AG20443 (cell line): ENCODE measurements at places on chromosomes 3 and 15.

DNA sequence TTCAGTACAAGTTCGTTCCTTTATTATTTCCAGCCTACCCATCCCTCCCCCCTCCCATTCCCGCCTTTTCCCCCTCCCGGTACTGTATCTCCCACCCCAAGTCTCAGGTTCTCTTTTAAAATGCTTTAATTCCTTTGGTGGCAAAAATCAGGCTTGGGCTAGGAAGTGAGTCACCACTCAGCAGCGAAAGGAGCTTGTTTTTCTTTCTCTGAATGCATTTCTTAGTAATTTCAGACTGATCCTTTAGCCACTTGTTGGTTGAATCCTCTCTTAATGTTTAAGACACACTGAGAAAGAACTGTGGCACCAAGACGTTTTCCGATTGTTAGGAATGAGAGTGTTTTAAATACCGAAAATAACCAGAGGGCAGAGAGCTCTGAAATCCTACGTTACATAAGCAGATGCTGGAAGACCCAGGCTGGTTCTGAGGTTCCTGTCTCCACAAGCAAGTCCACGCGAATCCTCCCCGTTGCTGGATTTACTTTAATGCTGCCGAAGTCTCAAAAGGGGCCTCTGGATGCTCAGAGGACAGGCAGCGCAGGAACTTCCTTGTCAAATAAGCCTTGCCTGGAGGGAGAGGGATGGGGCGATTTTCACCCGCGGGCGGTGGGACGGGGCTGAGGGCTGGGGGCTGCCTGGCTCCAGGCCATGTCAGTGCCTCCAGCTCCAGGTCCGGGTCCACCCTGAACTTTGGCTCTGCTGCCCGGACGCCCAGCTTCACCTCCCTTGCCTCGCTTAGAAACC, 854 bp upstream of the COL8A1 start:
- DNase-seq = peak; percentile 39

DNA sequence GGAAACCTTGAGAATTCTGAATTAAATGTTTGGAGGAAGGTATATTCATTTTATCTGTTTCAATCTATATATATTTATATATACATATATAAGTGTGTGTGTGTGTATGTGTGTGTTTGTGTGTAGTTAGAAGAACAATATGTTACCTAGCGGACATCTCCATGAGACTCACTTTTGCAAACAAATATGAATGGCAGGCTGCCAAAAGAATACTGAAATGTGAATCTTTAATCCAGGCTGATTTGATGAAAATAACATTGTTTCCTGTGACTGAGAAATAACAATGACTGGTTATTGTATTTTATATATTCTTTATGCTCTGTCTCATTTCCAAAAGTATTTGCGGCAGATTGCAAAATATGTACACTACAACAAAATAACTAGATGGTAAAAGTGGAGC, 255.5 kb upstream of the TGFBR2 start:
- DNase-seq = no peak

DNA sequence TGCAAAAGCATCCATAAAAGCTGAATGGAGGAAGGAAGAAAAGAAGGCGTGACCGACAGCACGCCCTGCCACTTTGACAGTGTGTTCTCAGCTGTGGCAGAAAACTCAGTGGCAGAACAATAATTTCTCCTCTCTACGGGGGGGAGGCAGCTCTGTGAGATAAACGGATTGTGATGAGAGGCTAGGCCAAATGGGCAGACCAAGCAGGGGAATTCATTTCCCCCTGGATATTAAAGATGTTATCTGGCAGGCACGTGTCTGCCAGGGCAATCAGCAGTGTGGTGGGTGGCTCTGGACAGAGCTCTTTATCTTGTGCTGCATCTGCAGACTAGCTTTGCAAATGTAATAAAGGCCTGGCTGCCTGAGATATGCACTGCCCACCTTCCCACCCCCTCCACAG, 1.9 kb upstream of the RMDN3 start:
- DNase-seq = no peak

DNA sequence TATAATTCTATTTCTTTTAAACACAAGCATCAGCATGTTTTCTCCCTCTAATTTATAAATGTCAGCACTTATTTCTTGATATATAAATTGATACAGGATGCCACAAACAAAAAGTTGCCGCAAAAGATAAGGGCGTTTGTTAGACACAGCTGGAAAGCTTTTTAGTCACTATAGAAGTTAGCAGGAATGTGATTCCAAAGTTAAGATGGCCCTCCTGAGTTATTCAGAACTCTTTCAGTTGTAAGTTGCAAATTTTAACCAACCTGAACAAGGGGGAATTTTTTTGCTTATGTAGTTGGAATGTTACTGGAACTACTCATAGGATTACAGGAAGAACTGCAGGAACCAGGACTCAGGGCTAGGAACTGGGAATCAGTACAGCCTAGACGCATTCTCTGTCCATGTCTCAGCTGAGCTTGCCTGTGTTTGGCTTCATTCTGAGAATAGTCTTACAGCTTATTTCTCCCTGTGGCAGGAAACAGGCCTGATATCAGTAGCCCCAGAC, 166.3 kb downstream of the VGLL4 start:
- peak; percentile 75 for DNase-seq

GRCh38 chr3:158859362-158859761, 57.5 kb downstream of the MFSD1 start:
- DNase-seq = no peak

GRCh38 chr15:90807786-90808086, 60.7 kb upstream of the FURIN start:
- no peak for DNase-seq

DNA sequence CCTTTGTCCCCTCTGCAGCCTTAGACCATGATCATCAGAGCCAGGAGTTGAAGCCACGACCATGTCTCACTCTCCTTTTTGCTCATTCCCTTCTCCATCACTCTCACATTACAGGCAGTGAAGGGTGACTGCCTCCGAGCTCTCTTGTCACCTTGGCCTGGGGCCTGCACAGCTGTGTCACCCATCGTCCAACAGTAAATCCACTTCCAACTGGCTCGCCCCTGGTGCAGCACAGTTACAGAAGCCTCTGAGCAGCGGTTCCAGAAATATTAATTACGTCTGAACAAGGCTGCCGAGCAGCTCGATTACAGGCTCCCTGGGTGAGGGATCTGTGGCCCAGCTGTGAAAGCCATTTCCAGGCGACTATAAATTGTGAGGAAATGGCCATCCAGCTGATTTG, 528.2 kb downstream of the NR2F2 start:
- no peak for DNase-seq

DNA sequence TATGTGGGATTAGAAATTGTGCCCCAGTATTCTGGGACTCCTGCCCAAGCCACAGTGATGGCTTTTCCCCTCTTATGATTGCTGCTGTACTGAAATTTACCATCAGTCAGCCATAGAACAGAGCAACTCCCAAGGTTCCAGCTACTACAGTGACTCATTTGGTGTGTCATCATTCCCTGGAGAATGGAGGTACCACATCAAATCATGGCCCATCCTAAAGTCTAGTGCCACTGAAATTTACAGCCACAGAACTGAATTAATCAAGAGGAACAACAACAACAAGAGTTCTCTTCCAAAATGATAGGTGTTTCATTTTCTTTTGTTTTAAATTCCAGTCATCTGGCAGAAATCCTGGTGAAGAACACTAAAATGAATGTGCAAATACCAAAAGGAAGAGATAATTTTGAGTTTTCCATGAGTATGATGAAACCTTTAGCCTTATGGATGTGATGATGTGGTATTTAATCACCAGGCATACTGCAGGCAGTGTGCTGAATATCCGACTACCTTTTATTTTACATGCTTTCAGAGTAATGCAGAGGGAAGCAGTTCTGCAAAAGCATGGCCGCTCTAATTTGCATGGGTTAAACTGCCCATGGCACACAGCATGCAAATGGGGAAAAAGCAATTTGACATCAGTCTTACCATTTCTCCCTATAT, 75.6 kb upstream of the SLC2A2 start:
- DNase-seq = peak; percentile 71

DNA sequence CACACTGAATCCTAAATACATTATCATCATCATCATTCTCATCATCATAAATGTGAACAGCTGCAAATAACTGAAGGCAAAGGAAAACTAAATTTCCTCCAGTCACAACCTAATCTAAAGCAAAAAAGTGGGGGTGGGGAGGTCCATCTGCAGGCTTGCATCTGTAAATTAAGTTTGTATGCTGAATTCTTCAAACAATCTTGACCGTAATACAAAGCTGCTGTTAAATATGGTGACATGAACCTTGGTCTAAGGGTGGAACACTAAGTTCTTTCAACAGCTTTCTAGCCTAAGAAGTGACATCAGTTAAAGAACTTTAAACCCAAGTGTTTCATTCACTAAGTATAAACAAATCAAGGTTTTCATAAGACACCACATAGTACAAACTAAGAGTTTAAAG, 4.3 kb downstream of the LRRFIP2 start:
- no peak for DNase-seq

GRCh38 chr15:29066838-29067237, 181.1 kb downstream of the APBA2 start:
- no peak for DNase-seq

GRCh38 chr3:168081856-168082255, 13.9 kb downstream of the GOLIM4 start:
- no peak for DNase-seq

GRCh38 chr3:107710851-107711250, 188.1 kb downstream of the BBX start:
- peak; percentile 62 for DNase-seq

- DNase-seq = no peak
Observed at GRCh38 chr3:62529230-62529629, 155.9 kb upstream of the FEZF2 start.

DNA sequence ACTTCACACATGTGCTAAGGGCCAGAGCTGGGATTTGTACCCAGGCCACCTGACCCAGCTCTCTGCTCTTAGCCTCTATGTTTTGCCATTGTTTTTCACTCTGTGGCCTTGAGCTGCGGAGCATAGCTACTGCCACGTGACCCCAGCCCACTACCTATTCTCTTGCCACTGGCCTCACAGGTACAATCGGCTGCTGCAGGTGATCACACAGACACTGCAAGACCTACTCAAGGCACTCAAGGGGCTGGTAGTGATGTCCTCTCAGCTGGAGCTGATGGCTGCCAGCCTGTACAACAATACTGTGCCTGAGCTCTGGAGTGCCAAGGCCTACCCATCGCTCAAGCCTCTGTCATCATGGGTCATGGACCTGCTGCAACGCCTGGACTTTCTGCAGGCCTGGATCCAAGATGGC, 46.2 kb downstream of the SEMA3G start:
- no peak for DNase-seq

GRCh38 chr3:38165722-38166387, 518 bp downstream of the OXSR1 start:
- peak; percentile 69 for DNase-seq

GRCh38 chr3:182212479-182213076, 500.9 kb downstream of the SOX2 start:
- no peak for DNase-seq

DNA sequence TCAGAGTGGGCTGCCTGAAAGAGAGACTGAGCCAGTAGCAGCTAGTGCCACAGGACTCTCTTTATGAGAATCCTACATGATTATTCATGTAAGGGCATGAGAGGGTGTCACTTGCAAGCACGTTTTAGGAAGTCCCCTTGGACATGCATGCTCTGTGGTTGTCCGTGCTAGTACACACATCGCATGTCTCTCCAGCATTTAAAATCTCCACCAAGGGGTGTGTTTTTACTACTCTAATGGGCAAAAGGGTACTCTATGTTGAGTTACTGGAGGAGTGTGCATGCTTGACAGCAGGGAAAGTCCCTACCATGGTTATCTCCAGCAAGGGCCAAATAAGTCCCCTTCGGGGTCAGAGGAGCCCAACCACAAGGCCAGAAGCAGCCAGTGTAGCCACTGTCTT, 70.7 kb downstream of the DCLK3 start:
- DNase-seq = no peak

DNA sequence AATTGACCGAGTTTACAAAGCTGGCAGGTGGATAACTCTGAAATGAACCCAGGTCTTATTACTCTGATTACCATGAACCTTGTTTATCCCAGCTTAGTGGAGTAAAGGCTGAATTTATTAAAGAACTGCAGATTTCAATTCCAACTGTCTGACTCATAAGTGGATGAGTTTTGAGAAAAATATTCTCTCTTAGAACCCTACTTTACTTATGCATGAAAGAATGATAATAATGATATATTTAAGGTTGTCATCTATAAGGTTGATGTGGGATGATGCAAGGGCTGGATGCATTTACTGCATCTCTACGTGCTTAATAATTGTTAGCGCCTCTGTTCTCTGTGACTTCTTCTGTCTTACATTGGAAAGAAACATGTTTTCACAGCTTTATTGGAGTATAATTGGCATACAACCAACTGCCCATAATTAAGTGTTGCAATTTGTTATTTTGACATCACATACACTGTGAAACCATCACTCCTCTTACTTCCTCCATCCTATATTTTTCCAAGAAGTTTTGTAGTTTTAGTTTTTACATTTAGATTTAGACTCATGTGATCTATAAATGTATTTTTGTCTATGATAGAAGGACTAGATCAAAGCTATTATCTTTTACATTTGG, 771.2 kb upstream of the ARRDC4 start:
- no peak for DNase-seq

DNA sequence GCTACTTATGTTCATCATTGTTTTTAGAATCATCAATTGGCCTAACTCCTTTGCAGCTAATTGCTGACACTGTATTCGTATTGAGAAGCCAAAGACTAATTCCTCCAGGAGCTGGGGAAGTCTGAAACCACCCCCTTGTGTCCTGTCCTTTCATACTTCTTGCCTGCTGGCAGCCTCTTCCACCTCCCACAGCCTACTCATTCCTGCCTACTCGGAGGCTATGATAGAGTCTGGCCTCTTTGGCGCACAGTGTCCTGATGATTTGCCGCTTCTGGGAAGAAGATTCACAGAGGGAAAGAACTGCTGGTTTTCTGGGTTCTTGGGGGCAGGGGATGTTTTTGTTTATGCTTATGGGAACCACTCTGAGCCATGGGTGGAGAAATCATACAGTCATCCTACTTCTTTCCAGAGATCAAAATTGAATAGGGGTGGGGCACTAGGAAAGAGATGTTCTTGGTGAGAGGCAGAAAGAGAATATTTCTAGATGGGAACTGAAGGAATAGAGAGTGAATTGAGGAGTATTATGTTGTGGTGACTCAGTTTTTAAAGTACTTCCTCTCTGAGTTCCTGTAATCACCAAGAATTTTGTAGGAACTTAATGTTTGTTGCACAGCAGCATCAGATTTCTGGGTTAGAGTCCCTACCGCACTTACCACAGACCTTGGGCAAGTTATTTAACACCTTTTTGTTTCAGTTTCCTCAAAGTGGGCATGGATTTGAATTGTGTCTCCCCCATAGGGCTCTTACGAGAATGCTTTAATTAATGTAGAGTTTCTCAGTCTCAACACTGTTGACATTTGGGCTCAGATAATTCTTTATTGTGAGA, 22.1 kb upstream of the SCAANT1 start:
- DNase-seq = no peak

DNA sequence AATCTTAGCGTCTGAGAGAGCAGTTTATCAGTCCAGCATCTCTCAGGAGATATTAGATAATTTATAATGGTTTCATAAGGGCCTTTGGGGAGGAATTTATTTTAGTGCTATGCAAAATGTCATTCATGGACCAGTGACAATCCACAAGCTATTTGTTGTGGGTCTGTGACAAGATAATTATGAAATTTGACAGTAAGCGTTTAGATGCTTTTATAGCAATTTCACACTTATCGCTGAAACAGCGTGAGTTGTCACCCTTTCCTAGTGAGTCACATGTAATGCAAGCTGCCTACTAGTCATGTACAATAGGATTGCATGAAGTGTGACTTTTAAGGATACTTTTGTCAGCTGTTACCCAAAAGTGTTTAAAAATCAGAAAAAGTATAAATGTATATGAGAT, 315.6 kb upstream of the THBS1 start:
- no peak for DNase-seq

- DNase-seq = no peak
Observed at GRCh38 chr3:4972652-4973643, 6.3 kb upstream of the BHLHE40 start.

GRCh38 chr15:67227431-67227830, 27.0 kb downstream of the AAGAB start:
- DNase-seq = no peak
